ENCODE measurements at places on chromosomes 16 and 17.

- DNase-seq = no peak
These were observed 4.9 kb downstream of the SLFN14 start for GRCh38 chr17:35555691-35556090.

GRCh38 chr17:67246653-67247415 lies 1.8 kb upstream of the HELZ start:
- DNase-seq = peak; percentile 28

DNA sequence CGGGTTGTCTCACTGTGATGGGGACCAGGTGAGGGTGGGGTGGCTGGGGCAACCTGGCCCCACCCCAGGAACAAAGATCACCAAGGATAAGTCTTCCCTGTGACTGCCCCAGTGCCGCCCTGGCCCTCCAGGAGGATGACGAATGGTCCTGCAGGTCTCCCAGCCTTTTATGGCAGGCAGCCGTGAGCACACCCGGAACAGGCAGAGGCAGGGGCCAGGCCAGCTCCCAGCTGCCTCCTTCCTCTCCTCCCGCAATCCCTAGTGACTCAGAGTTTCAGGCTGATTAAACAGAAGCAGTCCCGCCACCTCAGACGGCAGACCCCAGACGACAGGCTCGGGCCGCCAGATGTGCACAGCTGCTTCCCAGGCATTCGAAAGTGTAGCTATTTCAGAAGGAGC lies 13.3 kb downstream of the JUP start:
- peak; percentile 57 for DNase-seq

DNA sequence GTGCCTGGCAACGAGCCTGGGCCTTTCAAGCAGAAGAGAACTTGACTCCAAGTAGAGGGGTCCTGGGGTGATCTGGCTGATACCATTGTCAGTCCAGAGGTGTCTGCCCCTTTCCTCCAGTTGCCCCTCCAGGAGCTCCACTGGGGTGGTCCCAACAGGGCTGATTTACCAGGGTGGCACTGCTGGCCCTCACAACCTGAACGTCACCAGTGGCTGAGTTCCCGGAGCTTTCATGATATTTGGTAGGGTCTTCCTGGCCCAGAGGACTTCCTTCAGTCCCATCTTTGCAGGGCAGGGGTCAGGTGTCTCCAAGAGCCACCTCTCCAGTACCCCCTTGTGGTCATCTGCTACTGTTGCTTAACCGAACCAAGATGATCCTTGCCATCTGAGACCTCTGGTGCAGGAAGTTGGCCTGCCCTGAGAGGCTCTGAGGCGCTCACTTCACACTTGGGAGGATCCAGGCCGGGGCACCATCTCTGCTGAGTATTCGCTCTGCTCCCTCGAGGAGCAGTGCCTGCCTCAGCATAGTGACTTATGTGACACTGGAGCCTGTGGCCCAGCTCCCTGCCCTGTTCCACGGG lies 3.5 kb downstream of the LIMD2 start:
- DNase-seq = peak; percentile 75

DNA sequence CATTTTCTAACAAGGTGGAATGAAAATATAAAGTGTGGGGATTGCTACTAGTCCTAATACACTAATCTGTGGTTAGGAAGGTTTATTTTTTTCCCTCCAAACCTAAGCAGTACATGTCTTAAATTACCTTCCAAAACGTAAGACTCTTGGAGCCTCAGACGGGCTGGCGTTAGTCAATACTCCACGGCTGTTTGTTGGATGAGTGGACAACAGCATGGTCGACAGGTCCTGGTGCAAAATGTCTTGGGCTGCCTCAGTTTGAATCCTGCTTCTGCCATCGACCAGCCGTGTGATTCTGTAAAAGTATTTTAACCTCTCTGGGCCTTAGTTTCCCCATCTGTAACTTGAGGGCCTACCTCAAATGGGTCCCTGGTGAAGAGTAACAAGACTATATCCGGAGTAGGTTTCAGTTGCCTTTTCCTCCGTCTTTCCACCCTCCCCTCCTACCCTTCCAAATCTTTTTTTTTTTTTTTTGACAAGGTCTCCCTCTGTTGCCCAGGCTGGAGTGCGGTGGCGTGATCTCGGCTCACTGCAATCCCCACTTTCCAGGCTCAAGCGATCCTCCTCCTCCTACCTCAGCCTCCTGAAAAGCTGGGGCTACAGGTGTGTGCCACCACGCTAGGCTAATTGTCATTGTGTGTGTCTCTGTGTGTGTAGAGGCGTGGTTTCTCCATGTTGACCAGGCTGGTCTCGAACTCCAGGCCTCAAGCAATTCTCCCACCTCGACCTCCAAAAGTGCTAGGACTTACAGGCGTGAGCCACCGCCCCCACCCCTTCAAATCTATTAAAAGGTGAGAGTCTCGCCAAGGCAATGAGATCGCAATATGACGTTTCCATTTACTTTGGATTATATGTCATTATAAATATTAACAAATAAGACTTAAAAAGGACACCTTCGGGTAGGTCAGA lies 5.8 kb downstream of the SCGB1C2 start:
- no peak for DNase-seq

DNA sequence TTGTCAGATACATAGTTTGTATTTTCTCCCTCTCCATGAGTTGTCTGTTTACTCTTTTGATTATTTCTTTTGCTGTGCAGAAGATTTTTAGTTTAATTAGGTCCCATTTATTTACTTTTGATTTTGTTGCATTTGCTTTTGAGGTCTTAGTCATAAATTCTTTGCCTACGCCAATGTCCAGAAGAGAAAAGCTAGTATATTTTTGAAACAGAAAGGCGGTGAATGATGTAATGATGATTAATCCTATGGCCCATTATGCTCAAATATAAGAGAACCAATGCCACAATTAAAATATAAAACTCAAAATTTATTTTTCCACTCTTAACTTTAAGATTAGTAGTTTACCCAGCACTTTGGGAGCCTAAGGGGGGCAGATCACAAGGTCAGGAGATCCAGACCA lies 59.8 kb upstream of the SMIM36 start:
- no peak for DNase-seq

DNA sequence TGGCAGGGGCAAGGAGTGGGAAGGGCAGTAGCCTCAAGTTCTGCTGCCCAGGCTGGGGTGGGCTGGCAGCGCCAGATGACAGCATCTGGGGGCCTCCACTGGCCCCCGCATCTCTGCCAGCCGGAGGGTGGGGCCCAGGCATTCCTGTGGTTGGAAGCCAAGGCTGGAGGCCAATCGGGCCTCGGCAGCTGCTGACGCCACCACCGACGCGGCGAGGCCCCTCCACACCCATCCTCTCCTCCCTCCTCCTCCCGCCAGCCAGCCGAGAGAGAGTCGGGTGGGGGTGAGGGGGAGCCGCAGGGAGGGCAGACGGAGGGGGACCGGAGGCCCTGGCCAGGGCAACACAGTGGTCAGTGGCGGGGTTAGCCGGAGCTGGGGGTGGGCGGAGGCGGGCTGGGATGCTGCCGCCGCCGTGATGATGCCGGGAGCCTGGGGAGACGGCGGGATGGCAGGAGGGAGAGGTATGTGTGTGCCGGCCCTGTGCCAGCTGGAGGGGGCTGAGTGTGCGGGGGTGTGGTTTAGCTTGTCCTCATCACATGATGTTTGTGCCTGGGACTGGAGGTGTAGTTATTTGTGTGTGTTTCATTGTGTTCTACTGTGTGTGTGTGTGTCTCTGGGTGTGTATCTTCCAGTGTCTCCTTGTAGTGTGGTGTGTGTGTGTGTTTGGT lies 36.6 kb downstream of the ARHGAP23 start:
- DNase-seq = peak; percentile 55

GRCh38 chr16:85546585-85547447 lies 66.3 kb upstream of the GSE1 start:
- no peak for DNase-seq

DNA sequence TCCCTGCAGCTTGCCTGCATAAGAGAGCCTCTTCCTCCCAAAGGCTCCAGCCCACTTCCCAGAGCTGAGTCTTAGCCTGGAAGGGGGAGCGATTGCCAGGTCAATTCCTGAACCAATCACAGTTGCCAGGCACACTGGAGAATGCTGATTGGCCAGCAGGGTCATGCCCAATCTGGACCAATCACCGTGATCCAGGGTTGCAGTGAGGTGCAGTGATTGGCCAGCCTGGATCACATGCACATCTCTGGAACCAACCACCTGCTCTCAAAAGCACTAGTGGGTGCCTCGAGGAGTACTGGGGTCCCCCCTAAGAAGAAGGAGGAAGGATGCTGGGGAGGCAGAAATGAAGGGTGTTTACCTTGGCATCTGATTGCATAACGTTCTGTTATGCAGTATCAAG lies 18.4 kb downstream of the NAGPA start:
- DNase-seq = no peak

GRCh38 chr16:82063456-82064082 lies 28.5 kb downstream of the HSD17B2 start:
- DNase-seq = no peak

DNA sequence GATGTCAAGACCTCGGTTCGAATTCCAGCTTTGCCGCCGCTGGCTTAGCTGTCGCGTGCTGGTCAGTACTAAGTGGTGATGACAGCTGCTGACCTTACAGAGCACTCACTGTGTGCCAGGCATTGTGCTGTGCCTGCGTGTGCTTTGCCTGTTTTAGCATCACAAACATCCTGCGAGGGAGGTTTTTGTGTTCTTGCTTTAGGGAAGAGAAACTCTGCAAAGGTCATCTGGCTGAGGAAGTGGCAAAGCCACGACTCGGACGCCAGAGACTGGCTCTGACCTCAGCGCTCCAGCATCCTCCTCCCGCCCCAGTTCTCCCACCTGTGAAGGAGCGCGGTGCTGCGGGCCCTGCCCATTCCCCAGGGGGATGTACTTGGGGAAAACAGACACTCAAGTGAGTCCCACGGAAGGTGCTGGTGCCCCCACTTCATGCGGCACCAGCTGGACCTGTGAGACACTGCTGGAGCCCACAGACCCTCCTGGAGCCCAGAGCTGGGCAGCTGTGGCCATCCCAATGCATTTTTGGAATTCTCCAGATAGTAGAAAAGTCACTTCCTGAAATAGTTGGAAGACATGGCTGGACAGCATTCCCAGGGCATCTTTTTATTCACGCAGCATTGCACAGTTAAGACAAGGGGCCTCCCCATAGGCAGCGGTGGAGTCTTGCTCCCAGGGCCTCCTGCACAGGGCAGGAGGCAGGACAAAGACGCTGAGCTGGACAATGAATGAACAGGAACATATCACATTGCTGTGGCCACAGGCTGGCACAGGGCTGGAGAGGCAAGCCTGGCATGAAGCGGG lies 20.0 kb upstream of the HERPUD1 start:
- peak; percentile 44 for DNase-seq

- DNase-seq = peak; percentile 95
These were observed 65.2 kb upstream of the TOB1 start for GRCh38 chr17:50931144-50931908.

Data from neural progenitor cell (in vitro differentiated cells).